ENCODE measurements at places on chromosomes 2 and 18.

- DNase-seq, result no peak
Measured at GRCh38 chr2:225999692-226000091, 600.2 kb downstream of the NYAP2 start.

- DNase-seq, result no peak
Measured at GRCh38 chr2:126638746-126639145, 17.2 kb upstream of the GYPC start.

- DNase-seq, result no peak
Measured at GRCh38 chr18:37435150-37435867, 130.3 kb downstream of the CELF4 start.

GRCh38 chr2:60364491-60364890, 189.0 kb downstream of the BCL11A start:
- DNase-seq, result no peak

DNA sequence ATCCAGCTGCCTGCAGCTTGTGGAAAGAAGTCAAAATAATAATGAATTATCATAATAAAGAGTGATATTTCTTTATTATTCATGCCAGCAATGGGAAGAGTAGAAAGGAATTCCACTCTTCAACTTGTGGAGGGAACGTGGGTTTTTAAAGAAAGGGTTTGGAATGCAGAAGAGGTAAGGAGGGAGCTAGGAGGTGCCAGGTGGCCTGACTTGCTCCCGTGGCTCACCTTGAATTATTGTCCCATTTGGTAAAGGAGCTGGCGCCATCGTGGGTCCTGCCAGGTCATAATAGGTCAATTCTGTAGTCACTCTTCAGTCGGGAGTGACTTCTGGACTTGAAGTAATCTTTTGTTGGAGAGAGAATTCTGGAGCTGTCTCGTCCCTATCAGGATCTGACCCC, 95.2 kb upstream of the BARD1 start:
- no peak for DNase-seq

DNA sequence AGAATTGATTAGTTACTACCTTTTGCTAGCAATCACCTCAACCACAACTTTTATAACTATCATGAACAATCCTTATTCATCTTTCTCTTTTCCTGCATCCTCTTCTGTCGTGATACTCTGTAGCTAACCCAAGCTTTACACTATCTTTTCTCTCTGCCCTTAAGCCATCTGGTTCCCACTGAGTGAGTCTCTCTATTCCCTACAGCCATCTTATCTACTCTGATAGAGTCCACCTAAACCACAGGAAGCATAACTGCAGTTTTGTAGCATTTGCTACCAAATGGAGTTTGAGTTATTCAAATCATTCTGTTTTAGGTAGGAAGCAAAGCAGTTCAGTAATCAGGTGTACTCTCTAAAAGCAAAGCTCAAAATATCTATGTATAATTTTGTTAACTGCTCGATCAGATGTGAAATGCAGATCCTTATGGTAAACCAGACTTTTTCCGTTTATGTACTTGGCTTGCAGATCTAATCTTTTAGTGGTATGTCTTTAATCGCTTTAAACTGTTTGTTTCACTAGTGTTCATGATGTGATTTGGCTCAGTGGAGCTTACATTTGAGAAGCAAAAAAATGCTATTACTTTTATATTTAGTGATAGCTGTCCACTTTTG, 91.0 kb downstream of the CSRNP3 start:
- DNase-seq, result no peak

DNA sequence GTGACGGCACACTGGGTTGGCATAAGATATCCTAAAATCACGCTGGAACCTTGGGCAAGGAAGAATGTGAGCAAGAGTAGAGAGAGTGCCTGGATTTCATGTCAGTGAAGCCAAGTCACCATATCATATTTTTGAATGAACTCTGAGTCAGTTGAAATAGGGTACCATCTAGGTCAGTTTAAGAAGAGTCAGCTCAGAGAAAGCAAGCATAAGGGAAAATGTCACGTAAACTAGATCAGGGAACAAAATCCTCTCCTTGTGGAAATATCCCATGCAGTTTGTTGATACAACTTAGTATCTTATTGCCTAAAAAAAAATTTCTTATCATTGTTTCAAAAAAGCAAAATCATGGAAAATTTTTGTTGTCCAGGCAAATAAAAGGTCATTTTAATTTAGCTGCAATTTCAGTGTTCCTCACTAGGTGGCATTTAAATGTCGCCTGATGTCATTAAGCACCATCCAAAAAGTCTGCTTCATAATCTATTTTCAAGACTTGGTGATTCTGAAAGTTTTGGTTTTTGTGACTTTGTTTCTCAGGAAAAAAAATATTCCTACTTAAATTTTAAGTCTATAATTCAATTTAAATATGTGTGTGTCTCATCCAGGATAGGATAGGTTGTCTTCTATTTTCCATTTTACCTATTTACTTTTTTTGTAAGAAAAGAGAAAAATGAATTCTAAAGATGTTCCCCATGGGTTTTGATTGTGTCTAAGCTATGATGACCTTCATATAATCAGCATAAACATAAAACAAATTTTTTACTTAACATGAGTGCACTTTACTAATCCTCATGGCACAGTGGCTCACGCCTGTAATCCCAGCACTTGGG, 19.6 kb downstream of the RSAD2 start:
- DNase-seq, result peak; percentile 34
